AML-193 (cell line): ENCODE measurements at places on chromosomes 16 and 17.

DNA sequence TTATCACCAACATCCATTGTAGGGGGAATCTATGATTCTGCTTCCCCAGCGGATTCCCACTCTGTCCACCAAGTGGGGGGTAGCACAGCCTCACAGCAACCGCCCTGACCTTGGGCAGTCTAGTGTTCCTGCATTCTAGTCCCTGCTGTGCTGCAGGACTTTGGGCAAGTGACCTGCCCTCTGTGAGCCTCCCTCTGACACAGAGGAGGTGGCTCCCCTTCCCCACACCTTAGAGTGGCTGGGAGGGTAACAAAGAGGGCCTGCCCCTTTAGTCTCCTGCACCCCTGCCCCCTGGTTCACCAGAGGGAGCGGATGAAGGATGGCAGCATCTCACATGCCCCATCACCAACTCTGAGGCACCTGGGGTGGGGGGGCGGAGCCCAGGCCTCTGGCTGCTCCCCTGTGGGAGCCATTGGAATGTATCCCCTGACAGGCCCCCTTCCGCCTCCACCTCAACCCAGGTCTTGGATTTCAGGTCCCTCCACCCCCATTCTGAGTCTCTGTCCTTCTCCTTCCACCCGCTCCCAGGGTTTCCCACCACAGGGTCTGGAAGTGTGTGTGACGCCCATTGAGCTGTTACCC lies 10.1 kb downstream of the GAS2L2 start:
- no peak for DNase-seq

GRCh38 chr17:79843816-79844800 lies 4.9 kb upstream of the CBX4 start:
- DNase-seq: no peak

- no peak for DNase-seq
Measured at GRCh38 chr17:16477255-16477654, 14.7 kb downstream of the LRRC75A start.

- no peak for DNase-seq
Measured at GRCh38 chr17:28033972-28034714, 8.3 kb upstream of the NLK start.

DNA sequence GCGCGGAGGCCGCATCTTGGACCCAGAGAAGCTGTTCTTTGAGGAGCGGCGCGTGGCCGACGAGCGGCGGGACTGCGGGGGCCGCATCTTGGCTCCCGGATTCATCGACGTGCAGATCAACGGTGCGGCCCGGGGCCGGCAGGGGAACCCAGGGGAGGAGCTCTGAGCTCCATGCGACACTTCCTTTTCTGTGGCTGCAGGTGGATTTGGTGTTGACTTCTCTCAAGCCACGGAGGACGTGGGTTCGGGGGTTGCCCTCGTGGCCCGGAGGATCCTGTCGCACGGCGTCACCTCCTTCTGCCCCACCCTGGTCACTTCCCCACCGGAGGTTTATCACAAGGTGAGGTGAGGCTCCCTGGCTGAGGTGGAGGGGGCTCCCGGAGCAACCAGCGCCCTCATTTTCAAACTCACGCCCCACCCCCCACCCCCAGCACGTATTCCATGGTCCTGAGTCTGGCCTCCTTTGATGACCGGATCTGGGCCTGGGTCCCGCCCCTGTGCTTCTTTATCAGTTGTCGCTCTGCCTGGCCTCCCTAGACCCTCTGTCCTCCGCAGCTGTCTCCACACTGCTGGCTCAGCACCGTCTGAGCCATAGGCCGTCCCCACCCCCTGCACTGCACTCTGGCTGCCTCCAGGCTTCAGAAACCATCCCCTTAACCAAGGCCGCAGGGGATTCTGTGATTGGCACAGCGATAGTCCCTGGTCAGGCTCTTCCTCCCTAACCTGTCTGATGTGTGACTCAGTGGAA lies 787 bp downstream of the AMDHD2 start:
- no peak for DNase-seq

GRCh38 chr16:81471882-81472281 lies 27.3 kb downstream of the CMIP start:
- DNase-seq: no peak

DNA sequence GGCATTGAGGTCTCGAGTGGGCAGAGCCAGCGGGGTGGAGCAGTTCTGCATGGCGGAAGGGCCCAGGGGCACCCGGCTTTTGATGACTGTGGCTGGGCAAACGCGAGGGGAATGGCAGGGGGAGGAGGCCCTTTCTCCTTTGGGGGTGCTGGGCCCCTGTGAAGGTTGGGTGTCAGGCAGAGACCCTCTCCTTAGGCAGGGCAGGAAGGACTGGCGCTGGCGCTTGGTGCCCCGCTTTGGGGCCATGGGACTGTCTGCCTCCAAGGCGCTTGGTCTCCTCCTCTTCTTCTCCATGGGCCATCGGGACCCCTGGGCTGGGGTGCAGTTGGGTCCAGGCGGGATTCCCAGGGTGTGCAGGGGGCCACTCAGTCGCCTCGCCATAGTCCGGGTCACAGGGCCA lies 12.8 kb upstream of the GFAP start:
- DNase-seq: no peak

GRCh38 chr17:50914505-50915063 lies 48.4 kb upstream of the TOB1 start:
- no peak for DNase-seq

- no peak for DNase-seq
Measured at GRCh38 chr16:86928523-86929011, 350.2 kb downstream of the FOXL1 start.

- DNase-seq: no peak
Measured at GRCh38 chr16:57128771-57129389, 36.5 kb downstream of the CPNE2 start.

DNA sequence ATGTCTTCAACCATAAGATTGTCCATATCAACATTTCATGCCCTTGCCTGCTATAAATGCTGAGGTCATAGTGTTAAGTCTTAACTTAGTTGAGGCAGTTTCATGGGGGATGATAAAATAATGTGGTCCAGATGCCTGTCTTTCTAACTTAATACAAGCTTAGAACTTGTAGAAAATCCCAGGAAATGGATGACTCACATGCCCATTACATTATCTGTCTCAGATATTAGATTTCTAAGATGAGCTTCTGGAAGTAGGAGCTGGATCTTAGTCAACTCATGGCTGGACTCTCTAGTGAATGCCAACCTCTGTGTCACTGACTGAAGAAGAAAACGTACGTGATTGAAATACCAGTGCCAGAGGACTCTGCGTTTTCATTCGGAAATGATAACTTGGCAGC lies 797.5 kb upstream of the EEF2KMT start:
- DNase-seq: no peak

GRCh38 chr17:75783803-75784472 lies 668 bp upstream of the UNK start:
- no peak for DNase-seq

DNA sequence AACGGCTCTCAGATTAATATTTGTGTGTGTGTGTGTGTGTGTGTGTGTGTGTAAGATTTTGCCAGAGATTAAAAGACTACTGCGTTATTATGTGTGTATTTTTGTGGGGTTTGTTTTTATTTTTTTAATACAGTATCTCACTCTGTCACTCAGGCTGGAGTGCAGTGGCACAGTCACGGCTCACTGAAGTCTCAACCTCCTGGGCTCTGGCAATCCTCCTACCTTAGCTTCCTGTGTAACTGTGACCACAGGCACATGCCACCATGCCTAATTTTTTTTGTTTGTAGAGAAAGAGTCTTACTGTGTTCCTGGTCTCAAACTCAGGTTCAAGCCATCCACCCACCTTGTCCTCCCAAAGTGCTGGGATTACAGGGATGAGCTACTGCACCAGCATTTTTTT lies 87.2 kb downstream of the CYB561 start:
- no peak for DNase-seq

DNA sequence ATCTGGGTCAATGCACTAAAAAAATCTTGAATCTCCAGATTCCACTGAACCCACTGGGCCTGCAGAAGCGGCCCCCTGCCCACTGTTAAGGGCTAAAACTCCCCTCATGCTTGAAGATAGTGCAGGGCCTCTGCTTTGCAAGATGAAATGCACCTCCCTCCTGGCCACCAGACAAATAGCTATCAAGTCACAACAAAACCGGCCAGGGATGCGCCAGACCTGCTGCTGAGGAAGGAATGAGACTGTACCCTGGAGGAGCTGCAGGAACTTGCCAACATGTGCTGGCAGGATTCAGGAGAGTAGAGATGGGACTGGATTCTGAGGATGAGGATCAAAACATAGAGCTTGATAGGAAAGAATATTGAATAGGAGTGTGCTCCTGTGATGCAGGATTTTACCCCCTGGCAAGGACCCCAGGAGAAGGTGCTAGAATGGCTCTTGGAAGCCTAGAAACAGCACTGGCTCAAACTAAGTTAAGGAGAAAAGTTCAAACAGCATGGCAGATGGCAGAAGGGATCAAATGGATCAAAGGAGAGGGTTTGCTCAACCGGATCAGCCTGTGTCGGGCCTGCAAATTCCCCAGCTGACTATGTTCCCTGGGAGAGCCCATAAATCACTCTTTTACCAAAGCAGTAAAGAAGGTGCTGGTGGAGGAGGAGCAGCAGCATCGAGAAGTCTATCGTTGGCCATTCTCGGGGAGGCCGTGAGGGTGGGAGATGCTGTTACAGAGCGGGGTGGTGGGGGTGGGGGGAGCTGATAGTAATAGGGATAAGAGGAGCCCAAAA lies 27.2 kb upstream of the XYLT2 start:
- no peak for DNase-seq

DNA sequence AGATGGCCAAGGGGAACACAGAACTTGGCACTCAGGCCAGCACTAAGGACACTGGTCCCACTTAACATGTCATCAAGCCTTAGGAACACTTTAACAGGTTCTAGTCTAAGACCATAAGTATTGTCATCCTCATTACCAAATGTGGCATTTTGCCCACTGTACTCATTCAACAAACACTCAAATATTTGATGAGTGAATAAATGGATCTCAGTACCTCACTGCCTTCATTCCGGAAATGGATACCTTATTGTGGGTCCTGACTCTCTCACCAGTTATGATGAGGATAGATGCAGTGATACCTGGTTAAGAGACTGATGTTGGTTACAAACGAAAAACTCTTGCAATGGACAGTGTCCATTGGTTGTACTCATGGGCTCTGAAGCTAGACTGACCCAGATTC lies 455.2 kb upstream of the DYNLRB2 start:
- no peak for DNase-seq

- DNase-seq: no peak
Measured at GRCh38 chr17:44217738-44218343, 1.6 kb downstream of the UBTF start.

- no peak for DNase-seq
Measured at GRCh38 chr16:83978401-83978904, 10.4 kb downstream of the NECAB2 start.

GRCh38 chr17:30191072-30191471 lies 44.4 kb downstream of the SLC6A4 start:
- DNase-seq: no peak

GRCh38 chr17:8785547-8786413 lies 13.4 kb downstream of the MFSD6L start:
- no peak for DNase-seq

DNA sequence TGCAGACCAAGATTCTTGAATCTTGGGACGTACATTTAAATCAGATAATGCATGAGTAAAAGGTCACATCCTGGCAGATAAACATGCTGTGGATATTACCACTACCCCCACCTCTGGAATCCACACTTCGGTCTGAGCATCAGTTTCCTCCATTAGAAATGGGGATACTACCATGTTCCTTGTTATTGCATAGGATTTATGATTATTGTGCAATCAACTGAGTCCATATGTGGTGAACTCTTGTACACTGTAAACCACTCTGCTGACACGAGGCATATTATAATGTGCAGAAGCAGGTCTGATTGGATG lies 108.7 kb downstream of the VAT1L start:
- DNase-seq: no peak
